ENCODE measurements at places on chromosomes 2 and 18.

- DNase-seq: no peak
These were observed 3.0 kb downstream of the NRBP1 start for GRCh38 chr2:27431395-27431794.

DNA sequence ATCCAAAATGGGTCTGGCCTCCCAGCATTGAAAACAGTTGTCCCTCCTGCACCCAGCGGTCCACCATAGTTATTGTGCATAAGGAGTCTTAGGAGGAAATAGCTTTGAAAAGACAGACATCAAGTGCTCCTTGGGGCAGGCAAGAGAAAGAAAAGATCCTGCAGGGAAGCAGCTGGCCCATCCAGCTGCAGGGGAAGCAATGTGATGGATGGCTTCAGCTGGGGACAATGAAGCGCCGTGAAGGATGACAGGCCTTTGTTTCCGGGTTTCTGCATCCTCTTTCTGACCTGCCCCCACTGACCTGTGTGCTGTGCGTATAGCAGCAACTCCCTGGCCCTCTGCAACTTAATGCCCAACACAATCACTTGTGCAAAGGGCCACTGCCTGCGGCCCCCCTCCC, 142.9 kb upstream of the NCKAP5 start:
- DNase-seq: no peak

- no peak for DNase-seq
These were observed 398 bp downstream of the INPP5D start for GRCh38 chr2:233060501-233060979.

GRCh38 chr2:124353656-124354055, 328.6 kb downstream of the CNTNAP5 start:
- no peak for DNase-seq

DNA sequence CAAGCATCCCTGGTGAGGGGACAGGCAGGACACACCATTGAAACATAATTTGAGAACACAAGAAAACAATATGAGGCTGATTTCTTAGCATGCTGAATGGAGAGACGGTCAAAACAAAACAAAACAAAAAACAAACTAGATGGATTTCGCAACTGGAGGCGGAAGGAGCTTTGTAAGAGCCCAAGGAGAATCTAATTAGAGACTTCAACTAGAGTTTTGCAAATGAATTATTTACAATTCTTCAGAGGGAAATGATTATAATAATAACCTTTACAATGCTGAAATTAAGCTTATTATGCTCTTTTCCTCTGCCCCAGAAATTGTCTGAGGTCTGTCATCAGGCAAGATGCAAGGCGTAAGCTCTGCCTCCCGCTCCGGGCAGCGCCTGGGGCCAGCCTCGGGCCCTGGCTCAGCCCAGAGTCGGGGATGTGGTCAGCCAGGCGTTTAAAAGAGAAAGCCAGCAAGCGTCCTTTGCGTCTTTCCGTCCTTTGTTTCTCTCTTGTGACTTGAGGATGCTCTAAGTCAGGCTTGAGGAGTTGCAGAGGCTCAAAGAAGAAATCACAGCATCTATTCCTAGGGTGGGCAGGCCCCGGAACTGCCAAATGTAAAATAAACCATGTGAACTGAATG, 139.6 kb downstream of the TWIST2 start:
- no peak for DNase-seq

GRCh38 chr2:159026170-159026569, 57.7 kb downstream of the TANC1 start:
- no peak for DNase-seq

DNA sequence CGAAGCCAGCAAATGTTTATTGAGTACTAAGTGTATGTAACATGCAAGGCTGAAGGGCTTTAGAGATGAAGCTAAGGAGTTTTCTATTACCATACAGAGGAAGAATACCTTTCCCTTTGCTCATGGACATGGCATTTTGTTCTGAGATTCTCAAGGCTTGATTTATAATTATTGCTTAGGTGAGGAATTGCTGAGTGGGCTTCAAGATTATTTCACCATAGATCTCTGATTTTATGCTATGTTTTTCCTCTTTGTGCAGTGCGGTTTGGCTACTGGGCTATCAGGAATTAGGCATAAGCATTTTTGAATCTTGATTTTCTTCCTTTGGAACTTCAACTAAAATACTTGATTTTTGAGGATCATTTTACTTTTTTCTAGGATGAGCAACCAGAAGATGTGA, 42.5 kb downstream of the VRK2 start:
- DNase-seq: no peak

DNA sequence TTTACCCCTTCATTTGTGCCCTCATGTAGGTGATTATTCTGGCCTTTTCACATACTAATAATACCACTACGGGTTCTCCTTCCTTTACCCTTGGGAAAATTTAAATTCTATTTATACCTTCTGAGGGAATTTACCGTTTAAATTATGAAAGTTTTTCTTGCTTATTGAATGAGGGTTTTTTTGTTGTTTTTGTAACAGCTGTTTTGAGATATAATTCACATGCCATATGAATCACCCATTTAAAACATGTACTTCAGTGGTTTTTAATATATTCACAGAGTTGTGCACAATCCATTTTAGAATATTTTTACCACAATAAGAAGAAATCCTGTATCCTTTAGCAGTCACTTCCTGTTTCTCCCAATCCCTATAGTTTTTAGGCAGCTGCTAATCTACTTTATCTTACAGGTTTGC, 54.7 kb downstream of the EML4 start:
- DNase-seq: peak; percentile 18

- DNase-seq: no peak
These were observed 1.8 kb upstream of the DUSP2 start for GRCh38 chr2:96146881-96147592.

GRCh38 chr2:94869131-94869530, 2.1 kb upstream of the TEKT4 start:
- DNase-seq: no peak

DNA sequence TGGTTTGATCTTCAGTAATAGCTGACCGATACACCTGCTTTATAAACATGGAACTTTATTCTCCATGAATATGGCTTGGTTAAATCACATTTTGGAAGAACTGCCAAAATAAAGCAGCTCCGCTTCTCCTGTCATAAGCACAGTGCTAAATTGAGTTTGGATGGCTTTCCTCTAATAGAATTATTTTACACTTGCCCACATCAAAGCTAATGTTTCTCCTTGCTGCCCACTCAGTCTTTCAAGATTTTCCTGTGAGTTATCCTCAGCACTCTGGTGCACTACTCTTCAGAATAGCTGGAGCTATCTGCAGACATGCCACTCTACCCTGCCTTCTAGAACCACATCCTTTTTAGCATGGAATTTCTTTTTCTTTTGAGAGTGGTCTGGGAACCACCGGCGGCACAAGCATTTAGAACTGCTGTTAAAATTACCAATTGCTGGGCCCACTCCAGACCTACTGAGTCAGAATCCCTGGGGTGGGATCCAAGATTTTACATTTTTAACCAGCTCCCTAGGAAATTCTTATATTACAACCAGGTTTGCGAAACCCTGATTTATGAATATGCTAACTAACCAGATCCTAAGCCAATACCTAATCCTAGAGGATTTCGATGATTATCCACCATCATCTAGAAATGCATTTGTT, 283.3 kb downstream of the AFF3 start:
- DNase-seq: no peak

DNA sequence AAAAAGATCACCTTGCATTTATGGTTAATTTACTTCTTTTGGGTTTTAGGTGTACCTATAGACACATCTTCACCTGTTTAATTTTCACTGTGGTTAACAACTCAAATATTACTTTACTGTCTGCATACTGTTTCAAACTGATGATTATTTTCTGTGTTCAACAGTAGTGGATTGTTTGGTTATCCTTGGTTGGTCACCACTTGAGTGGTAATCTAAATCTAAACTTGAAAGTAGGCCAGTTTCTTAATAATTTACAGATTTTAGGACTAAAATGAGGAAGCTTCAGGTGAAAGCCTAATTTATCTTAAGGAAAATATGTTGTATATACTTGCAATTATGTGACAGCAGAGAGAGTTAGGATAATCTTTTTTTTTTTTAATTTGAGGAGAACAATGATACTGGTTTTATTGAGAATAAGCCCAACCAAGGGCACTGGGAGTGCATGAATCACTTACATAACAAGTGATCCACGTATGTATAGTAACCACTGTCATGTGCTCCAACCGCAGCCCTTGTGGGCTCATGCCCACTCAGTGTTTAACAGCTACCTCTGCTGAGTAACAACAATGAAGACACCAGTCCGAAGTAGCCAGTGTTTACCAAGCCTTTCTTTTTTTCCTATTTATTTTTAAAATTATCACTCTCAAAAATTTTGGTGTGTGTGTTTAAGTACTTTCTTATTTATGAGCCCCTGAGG, 31.0 kb upstream of the WDSUB1 start:
- no peak for DNase-seq

- no peak for DNase-seq
These were observed 17.2 kb downstream of the TET3 start for GRCh38 chr2:74001781-74002504.

Data from cardiac muscle cell (in vitro differentiated cells and primary cell).